Activated T-helper 1 cell treated with anti-CD3 and anti-CD28 coated beads, Interleukin-2, amount 50 U/mL, for 16 hours (primary cell): ENCODE measurements at places on chromosomes 7 and 10.

- no peak for DNase-seq
Observed at GRCh38 chr10:128096486-128097199, 29.6 kb downstream of the MKI67 start.

DNA sequence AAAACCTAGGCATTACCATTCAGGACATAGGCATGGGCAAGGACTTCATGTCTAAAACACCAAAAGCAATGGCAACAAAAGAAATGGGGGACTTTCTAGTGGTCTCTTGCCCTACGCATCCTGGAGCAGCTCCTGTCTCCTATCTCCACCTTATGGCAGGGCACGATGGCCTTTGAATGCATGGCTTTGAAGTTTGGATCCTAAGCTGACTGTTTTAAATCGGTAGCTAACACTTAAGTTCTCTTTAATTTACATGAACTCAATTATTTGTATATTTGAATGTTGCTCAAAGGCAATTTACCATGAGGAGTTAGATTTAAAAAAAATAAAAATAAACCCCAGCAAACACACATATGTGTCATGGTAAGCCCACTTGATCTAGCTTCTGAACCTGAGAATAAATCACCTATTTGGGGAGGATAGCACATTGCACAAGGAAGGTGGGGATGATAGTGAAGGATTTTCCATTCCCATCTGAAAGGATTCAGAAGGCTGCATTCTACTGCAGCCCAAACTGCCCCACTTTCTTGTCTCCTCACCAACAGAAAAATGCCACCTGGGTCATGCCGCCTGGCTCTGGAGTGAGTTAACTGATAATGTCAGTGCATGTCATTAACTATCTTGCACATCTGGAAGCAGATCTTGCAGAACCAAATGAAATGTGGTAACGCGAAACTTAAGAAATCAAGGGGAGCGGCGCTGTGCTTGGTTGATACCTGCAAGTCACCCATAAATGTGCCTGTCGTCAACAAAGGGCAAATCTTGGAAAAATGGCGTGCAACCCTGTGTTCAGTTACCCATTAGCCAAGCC is 12.4 kb downstream of the KLF6 start:
- no peak for DNase-seq

GRCh38 chr10:6406220-6407033 is 173.6 kb downstream of the PRKCQ start:
- DNase-seq: no peak

GRCh38 chr7:101882595-101883564 is 65.5 kb downstream of the CUX1 start:
- no peak for DNase-seq

GRCh38 chr10:70782746-70783680 is 2.2 kb downstream of the TBATA start:
- DNase-seq: no peak

DNA sequence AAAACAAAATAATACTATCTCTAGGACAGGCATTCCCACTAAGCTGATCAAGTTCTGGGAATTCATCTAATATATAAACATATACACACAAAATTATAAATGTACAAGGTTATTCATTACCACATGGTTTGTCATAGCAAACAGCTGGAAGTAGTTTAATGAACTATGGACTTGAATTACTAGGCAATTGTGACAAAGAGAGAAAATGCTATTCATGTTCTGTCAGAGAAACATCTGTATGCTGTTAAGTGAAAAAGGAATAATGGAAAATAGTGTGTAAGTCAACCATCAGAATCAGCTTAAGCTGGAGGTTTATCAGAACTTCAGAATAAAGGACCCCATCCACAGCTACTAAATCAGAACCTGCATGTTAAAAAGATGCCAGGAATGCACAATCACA is 2.8 kb downstream of the ZNF248 start:
- DNase-seq: no peak

GRCh38 chr7:17934612-17935240 is 5.6 kb downstream of the SNX13 start:
- DNase-seq: no peak

GRCh38 chr10:113930482-113931057 is 76.1 kb downstream of the NHLRC2 start:
- no peak for DNase-seq

- no peak for DNase-seq
Observed at GRCh38 chr10:133391761-133392518, 2.0 kb upstream of the MTG1 start.

DNA sequence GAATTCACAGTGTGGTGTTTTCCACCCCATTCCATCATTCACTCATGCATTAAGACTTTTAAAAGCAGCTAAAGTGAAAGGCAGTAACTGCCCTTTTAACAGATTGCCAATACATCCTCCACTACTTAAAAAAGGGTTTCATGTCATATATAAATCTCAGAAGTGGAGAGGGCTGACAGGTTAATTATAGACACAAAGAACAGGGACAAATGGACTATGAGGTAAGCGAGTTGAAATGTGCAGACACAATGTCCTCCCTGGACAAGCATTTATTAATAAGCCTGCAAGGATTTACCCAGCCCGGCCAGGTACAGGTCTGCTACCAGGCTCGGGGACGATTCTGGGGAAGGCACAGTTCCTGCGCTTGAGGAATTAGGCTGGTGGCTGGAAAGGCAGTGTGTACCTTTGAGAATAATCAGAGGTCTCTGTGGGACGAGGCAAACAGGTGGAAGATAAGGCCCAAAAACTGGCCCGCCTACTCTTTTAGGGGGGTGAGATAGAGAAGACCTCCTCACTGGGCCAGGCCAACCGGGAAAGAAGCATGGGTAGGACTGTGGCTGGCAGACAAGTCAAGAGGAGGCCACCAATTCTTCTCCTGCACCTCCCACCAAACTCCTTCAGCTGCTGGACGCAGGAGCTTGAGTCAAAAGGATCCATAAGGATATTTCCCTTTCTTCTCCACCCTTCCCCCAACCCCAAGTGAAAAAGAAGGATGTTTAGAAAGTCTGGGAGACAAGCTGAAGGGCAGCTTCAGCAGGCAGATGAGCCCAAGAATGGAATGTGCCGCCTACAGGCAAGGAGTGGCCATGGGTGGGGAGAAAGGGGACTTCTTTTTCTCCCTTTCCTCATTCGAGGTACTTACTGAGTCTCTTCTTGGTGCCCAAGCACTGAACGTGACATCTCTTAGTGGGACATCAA is 1.5 kb downstream of the PDLIM1 start:
- no peak for DNase-seq

DNA sequence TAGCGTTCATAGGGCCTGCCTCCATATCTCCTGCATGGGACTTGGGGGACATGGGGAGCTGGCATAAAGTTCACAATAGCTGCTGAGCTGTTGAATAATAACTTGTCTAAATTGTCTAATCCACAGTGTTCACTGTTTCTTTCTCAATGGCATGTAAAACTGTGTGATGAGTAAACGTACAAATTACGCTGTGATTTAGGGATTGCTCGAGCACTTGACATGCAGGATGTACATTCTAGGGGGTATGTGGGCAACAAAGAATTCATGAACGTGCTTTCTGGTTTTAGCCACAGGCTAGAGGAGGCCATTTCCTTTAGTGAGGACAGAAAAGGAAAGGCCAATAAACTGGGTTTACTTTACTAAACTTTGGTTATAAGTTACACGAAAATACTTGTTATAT is 534.2 kb upstream of the ZWINT start:
- DNase-seq: no peak

GRCh38 chr10:126243306-126243705 is 145.0 kb downstream of the ADAM12 start:
- no peak for DNase-seq

GRCh38 chr7:48426331-48426965 is 255.2 kb downstream of the ABCA13 start:
- DNase-seq: no peak

DNA sequence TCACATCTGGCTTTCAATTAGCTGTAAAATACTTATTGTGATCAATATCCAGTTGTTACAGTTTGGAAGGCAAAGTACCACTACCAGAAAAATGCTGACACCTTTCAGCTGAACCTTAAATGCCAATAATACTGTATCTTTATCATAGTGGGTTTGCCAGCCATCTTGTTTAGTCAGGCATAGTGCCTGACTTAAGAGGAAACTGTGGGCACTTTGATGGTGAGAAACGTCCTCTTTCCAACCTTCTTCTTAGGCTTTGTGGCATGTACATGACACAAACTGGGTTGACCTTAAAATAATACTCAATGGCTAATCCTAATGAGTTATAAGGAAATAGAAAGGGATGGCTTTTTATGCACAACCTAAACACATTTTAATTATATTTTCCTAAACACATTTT is 52.3 kb upstream of the PRR15 start:
- DNase-seq: no peak

DNA sequence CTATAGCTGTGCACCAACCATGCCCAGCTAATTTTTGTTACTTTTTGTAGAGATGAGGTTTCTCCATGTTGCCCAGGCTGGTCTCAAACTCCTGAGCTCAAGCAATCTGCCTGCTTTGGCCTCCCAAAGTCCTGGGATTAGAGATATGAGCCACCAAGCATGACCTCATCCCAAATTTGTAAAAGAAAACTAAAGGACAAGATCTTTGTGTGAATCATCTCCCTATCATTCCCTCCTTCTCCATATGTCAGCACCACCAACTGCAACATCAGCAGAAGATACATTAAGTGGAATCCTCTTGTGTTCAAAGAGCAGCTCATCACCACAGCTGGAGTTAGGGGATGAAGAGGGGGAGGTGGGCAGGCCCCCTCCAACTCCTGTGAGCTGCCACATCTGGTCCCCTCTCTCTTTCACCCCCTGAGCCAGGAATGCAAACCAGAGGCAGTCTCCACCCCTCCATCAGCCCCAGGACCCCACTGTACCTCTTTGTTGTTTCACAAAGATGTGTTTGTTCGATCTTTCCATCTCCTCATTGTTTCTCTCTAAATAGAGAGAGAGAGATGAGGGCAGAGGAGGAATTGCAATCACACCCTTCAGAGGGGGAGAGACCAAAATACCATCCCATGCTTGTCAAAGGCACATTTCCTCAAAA is 47.3 kb upstream of the PIP4K2A start:
- no peak for DNase-seq

- DNase-seq: no peak
Observed at GRCh38 chr7:37018954-37019353, 294.7 kb upstream of the AOAH start.

DNA sequence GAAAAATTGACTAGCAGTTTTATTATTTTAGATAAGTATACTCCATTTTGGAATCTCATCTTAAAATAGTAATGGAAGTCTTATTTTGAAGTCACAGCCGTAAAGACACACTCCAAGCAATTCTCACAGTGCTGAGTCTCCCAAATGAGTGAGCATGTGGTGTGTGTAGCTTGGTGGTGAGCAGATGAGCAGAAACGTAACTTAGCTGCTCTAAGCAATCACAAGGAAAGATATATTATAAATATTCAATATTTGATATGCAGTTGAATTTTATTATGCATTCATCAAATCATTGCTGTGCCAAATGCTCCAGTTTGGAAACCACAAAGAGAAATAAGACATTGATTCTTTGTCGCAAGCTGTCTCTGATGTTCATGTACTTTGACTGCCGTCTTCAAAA is 61.2 kb downstream of the CSTF2T start:
- no peak for DNase-seq

DNA sequence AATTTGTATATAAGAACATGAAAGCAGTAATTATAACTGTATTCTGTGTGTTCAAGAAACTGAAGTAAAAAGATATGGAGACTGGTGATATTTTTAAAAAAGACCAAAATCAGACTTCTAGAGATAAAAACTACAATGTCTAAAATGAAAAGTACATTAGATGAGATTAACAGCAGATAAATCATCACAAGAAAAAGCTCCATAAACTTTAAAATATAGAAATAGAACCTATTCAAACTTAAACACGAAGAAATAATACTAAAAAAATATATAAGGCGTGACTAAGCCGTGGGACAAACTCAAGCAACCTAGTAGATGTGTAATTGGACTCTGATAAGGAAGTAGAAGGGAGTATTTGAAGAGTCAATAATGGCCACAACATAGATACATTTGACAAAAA is 189.1 kb upstream of the ZMIZ1 start:
- DNase-seq: no peak

GRCh38 chr10:77117501-77117900 is 520.1 kb downstream of the KCNMA1 start:
- DNase-seq: no peak

- DNase-seq: no peak
Observed at GRCh38 chr7:121016966-121017365, 28.5 kb downstream of the CPED1 start.

- DNase-seq: no peak
Observed at GRCh38 chr10:102600816-102601215, 43.5 kb upstream of the TRIM8 start.

- no peak for DNase-seq
Observed at GRCh38 chr7:4144811-4145510, 537.1 kb upstream of the FOXK1 start.

DNA sequence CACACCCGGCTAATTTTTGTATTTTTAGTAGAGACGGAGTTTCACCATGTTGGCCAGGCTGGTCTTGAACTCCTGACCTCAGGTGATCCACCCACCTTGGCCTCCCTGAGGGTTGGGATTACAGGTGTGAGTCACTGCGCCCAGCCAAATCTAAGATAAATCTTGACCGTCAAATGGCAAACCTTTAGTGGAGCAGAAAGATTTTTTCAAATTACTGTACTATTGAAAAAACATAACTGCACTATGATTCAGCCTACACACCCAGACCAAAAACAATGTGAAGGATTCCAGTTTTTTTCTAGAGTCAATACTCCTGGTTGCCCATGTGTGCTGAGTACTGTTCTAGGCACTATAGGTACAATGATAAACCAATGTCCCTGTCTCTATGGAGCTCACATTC is 33.9 kb upstream of the SVIL start:
- no peak for DNase-seq

- DNase-seq: no peak
Observed at GRCh38 chr7:149085866-149086265, 4.7 kb downstream of the ZNF786 start.

- DNase-seq: no peak
Observed at GRCh38 chr7:18760631-18761445, 265.3 kb downstream of the HDAC9 start.

DNA sequence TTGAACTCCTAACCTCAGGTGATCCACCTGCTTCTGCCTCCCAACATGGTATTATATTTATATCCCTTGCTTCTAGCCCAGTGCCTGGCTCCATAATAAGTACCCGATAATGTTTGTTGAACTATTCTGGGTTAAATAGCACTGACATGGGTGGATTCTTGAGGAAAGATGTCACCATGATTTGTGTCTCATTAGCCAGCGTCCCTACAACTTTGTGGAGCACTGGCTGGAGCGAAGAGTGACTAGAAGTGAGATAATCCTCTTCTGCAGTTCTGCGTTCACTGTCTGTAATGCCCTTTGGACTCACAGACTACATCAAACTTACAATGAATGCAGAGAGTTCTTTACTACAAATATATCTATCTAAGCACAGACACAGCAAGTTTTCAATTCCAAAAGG is 16.9 kb upstream of the AKR1E2 start:
- DNase-seq: no peak

DNA sequence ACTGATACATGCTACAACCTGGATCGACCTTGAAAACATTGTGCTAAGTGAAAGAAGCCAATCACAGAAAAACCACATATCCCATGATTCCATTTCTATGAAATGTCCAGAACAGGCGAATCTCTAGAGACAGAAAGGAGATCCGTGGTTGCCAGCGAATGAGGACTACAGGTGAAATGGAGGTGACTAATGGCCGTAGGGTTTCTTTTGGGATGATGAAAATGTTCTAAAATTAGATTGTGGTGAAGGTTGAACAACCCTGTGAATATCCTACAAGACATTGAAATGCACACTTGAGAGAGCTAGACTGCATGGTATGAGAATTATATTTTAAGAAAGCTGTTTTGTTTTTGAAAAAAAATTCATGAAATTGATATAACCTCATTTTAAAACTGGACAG is 188.5 kb upstream of the PLXNA4 start:
- DNase-seq: no peak
